Activated CD8-positive, alpha-beta memory T cell treated with anti-CD3 and anti-CD28 coated beads for 4 hours (primary cell): ENCODE measurements at places on chromosomes 16 and 17.

DNA sequence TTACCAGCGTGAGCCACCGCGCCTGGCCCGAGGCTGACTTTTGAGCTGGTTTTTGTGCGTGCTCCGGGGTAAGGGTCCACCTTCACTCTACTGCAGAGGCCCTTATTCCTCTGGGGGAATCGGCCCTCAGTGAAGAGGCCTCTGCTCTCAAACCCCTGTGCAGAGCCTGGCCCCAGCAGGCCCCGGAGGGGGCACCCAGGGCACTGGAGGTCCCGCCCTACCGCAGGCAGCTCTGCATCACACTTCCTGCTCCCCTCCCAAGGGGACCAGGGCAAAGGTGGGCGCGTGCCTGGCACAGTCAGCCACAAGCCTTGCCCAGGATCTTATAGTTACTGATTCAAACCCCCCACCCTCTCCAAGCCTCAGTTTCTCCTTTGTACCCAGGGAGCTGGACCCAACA is 3.6 kb upstream of the UBE2I start:
- DNase-seq: no peak

DNA sequence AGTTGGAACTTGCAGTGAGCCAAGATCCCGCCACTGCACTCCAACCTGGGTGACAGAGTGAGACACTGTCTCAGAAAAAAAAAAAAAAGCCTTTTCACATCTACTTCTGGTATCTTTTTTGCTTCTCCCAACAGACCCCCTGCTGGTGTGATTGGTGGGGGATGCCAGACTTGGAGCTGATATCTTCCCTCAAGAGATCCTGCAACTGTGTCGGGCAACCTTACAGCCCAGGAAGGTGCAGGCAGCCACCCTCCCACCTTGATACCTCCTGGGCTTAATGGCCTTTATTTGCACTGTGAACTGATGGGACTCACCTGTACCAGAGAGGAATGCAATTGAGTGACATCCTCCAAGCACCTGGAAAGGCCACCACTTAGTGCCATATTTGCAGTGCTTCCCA is 142.3 kb downstream of the RGS9 start:
- DNase-seq: no peak

DNA sequence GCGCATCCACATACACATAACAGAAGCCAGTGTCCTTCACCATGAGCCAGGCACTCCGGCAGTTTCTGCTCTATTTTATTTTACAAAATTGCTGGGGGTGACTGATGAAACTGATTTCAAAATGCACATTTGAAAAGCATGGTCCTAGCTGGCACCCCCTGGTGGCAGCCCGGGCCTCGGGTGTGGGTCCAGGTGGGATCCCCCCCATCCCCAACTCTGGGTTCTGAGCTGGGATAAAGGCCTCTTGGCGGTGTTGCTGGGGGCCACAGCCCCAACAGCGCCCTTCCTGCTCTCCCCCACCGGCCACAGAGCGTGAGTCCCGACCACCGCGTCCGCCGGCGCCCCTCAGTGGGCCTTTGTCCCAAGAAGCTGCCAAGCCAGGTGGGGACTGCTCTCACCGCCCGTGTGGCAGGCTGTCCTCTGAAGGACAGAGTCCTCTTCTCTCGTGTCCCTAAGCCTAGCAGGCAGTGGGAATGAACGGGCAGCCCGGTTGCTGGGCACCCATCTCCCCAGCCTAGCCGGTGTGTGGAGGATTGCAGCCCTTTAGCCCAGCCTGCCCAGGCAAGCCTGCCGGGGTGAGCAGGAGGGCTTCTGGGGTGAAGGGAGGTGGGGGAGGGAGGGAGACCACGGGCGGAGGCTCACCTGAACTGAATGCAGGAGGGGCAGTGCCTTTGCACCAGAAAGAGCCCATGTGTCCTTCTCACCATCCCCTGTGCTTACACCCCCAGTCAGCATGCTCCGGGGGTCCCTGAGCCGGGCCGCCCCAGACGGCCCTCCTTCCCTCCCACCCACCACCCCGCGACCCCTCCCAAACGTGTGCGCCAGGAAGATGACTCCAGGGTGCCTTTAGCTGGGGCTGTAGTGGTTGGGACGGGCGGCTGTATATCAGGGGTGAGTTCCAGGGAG is 898 bp downstream of the SNAI3 start:
- DNase-seq: no peak

DNA sequence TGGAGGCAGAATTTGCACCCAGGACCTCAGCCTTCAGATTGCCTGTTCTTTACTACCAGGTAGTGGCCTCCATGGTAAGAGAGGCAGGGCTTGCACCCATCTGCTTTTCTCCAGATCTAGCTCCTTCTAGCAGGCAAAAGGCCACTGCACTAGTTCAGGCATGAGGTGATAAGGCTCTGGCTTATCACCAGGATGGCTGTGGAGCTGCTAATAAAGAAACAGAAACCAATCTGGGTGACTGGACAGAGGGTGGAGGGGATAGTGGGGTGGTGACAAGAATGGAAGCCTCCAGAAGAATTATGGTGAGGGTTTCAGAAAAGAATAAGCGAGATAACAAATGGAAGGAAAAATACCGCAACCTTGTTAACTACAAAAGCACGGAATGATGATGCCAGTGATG is 15.5 kb upstream of the SUPT4H1 start:
- no peak for DNase-seq
